Neural progenitor cell (in vitro differentiated cells): ENCODE measurements at places on chromosomes 3 and 15. TPM values are rescaled to one million over a fixed set of nuclear protein-coding genes. Genes with fewer than 3 reads are reported as not detected.
A peak's percentile ranks its signal among the peaks of the same experiment; 100 is the strongest.

- no peak for DNase-seq
Observed at GRCh38 chr3:186283096-186283495, 78.9 kb downstream of the DGKG start.

DNA sequence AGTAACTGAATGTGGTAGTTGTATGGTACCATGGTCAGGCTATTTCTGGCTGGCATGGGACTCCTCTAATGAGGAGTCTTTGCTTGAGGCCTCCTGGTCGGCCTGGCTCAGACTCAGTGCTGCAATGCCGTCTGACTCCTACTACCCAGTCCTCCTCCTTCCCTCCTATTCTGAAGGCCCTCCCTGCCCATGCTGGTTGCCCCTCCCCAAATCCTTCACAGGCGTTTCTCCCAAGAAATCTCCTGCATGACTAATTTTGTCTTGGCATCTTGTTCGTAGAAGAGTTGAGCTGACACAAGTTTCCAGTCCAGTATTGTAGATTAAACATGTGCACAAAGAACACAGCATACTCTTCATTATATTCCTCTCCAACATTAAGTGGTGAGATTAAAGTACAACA lies 115.5 kb downstream of the NFKBIZ start:
- peak; percentile 11 for DNase-seq

GRCh38 chr15:29568840-29569532 lies 253.3 kb downstream of the TJP1 start:
- DNase-seq, result peak; percentile 60

DNA sequence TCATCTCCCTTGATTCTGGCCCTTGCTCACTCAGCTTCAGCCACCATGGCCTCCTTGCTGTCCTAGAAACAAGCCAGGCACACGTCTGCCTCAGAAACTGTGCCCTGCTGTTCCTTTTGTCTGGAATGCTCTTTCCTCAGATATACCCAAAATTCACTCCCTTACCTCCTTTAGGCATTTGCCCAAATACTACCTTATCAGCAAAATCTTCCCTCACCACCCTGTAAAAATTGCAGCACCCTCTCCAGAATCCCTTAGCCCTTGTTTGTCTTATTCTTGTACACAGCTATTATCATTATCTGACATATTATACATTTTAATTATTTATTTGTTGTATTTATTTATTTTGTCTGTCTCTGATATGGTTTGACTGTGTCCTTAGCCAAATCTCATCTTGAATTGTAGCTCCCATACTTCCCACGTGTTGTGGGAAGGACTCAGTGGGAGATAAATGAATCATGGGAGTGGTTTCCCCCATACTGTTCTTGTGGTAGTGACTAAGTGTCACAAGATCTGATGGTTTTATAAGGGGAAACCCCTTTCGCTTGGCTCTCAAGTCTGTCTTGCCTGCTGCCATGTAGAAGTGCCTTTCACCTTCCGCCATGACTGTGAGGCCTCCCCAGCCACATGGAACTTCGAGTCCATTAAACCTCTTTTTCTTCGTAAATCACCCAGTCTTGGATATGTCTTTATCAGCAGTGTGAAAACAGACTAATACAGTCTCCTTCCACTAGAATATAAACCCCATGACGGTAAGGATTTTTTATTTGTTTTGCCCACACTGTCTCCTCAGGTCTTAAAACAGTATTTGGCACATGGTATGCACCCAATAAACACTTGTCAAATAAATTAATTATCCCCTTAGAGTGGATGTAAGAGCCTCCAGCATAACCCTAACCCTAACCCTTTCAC lies 60.0 kb upstream of the STT3B start:
- DNase-seq, result no peak

DNA sequence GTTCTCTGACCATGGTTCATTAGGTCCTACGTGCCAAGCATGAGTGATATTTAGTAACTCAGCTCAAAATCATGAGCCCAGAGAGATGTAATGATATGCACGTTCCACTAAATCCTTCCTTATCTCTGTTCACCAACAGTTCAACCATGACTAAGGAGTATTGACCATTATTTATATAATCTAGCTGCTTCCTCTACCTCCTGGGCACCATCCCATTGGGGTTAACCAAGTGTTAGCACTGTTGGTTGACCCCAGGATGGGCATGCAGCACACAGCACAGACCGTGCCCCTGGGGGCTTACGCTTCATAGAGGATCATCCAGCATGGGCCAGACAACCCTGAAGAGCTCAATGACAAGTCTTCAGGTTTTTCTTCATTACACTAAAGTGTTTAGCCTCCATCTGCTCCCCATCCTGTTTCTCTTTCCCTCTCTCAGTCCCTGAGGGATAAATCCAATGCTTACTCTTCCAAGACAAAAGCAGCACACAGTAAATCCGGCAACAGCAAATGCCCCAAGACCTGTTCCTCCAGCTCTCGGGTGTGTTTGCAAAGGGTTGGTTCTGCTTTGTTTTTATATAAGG lies 10.4 kb downstream of the FAM174B start:
- DNase-seq, result no peak

GRCh38 chr3:111692593-111693552 lies 97.7 kb upstream of the ZBED2 start:
- no peak for DNase-seq

CPNE9 gene
- total RNA-seq, result 0.43 TPM in 1 of 2 replicates, not detected in the other

MRAS gene
- 11.2 and 17.2 TPM in 2 replicates for total RNA-seq

SLCO3A1 gene
- 4.8 and 6.6 TPM in 2 replicates for total RNA-seq
